ENCODE measurements at places on chromosomes 5 and 9. TPM values are rescaled to one million over a fixed set of nuclear protein-coding genes. Genes with fewer than 3 reads are reported as not detected.

DNA sequence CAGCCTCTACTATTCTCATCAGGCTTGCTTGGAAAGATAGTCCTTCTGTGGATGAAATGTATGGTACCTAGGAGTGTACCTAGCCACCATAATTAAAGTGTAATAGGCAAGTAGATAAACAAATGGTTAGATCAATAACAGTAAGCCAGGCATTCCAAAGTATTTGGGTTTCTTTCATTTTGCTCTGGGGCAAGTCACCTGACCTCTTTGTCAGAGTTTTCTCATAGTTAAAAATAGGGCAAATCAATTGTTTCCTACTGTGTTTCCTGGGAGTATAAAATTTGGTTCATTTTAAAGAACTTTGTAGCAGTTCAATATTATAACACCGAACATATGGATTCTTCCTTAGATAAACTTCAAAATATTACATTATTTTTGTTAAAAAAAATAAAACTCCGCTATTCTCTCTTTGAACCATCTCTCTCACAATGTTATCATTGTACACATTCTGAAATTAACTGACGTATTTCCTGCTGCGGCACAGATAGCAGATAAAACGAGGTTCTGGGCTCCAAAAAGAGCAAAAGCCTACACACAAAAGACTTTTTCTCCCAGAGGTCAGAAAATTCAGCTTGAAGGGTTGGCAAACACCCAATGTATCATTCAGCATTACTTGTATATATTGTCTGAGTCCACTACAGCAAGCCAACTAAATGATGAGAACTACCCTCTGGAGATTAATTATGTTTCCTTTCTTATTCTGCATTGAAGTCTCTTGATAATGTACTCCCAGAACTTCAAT, 267.9 kb downstream of the COX7C start:
- DNase-seq = no peak

Gene KIF24
- total RNA-seq = 0.74 TPM

DNA sequence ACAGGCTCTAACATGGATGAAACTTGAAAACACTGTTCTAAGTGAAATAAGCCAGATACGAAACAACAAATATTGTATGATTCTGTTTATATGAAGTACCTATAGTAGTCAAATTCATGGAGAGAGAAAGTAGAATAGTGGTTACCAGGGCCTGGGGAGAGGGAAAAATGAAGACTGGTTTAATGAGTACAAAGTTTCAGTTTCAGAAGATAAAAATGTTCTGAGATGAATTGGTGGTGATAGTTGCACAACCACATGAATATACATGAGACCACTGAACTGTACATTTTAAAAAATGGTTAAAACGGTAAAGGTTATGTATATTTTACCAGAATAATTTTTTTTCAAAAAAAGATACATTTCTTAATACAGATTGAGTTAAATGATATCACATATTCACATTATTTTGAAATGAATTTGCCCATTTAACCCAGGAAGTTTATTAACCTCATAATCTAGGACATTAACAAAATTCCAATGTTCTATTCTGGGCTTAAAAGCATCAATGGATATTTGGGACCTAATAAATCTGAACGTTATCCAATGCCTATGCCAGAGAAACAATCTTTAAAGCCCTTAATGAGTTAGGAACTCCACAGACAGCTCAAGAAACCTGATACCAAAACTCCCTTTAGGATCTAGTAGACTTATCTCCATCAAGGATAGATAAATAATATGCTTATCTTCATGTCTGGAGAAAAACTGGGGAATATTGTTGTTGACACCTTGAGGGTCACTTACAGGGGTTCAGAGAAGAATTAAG, 521.3 kb downstream of the EFNA5 start:
- DNase-seq = no peak

Gene SPACA9
- total RNA-seq = 2.7 TPM

GRCh38 chr5:5046680-5047502, 93.2 kb upstream of the ADAMTS16 start:
- DNase-seq = no peak

- no peak for DNase-seq
Observed at GRCh38 chr9:20854444-20854843, 170.4 kb downstream of the FOCAD start.

DNA sequence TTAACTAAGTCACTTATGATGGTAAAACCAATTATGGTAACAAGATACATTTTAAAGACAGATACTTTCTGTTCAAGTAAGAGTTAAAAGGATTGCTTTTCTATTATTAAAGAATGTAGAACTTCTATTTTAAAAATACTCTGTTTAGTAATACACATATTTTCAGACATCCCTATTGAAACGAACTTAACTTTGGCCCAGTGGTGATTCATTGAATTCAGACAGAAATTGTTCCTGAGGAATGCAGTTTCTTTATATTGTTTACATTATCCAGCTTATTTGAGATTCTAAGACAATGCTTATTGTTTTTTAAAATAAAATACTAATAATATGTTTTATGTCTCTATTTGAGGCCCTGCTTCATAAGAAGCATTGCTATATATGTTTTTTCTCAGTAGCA, 816.4 kb downstream of the SEMA5A start:
- DNase-seq = no peak

DNA sequence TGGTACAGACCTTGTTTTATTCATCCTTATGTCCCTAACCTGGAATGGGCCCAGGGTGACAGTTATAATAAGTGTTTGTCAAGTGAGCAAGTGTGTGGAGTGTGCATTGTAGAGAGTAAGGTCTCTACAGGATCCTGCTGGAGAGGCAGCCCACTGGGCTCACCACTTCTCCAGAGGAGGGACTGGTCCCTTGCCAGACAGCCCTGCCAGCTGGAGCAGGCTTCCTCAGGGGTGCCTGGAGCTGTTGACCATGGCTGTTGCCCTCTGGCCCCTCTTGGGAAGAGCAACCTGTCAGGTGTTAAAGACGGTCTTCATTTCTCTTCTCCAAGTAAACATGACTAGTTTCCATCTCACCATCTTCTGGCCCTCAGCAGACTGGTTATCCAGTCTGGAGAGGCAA, 20.0 kb downstream of the IRF1 start:
- DNase-seq = peak; percentile 48

Gene DRD1
- 0.29 TPM for total RNA-seq

GRCh38 chr5:73232266-73233041, 59.5 kb downstream of the TMEM174 start:
- DNase-seq = no peak

Gene SPATA31C1
- not detected for total RNA-seq

Gene PLAC8L1
- not detected for total RNA-seq

Gene FSTL4
- total RNA-seq = 0.46 TPM

- DNase-seq = no peak
Observed at GRCh38 chr9:132260846-132261245, 93.9 kb downstream of the SETX start.

GRCh38 chr5:90921418-90921973, 362.9 kb downstream of the ADGRV1 start:
- no peak for DNase-seq

Gene ELOVL7
- 2.7 TPM for total RNA-seq

DNA sequence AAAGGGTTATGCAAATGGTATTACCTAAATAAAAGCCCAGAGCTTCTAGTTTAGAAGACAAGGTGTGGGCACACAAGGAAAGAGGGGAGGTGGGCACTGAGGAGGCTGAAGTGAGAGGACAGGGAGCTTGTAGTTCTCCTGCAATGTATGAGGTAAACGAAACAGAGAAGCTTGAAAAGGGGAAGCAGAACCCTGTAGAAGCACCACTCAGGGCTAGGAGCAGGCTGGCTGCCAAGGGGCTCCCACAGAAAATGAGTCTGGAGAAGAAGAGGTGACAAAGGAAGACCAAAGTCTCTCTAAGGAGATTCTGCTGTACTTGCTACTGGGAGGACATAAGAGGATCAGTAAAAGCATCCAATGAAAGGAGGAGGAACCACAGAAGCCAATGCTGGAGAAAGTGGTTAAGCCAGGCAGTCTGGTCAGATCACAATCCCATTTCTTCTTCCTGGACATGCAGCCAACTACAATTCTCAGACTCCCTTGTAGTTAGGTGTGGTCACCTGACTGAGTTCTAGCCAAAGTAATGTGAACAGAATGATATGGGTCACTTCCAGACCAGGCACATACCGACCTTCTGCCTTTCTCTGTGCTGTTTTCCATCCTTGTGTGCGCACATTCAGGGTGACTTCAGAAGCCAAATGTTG, 174.5 kb upstream of the MAP3K1 start:
- peak; percentile 80 for DNase-seq

Gene LIX1
- not detected for total RNA-seq

DNA sequence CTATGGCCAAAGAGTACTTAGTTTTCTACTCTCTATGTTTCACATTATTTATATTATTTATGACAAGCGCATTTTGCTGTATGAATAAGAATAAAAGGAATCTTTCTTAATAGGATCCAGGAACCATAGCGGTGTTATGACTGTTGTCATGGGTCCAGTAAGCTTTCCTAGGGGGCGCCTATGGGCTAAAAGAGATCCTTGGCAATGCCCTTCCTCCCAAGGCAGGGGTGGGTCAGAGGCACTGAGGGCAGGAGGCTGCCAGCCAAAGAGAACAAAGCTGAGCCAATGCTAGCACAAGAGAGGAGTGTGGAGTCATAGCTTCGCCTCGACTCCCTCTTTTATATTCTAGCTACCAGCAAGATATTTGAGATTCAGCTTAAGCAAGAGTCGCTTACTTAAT, 98.4 kb upstream of the GNAQ start:
- DNase-seq = peak; percentile 85

Gene LYSMD3
- 20.7 TPM for total RNA-seq

Gene ESM1
- total RNA-seq = not detected

Gene ANGPTL2
- 45.7 TPM for total RNA-seq

- DNase-seq = peak; percentile 89
Observed at GRCh38 chr9:109328978-109329637, 8.2 kb upstream of the EPB41L4B start.

GRCh38 chr9:35956651-35957050, 1.3 kb downstream of the OR2S2 start:
- DNase-seq = no peak

Gene GKAP1
- 11.9 TPM for total RNA-seq

DNA sequence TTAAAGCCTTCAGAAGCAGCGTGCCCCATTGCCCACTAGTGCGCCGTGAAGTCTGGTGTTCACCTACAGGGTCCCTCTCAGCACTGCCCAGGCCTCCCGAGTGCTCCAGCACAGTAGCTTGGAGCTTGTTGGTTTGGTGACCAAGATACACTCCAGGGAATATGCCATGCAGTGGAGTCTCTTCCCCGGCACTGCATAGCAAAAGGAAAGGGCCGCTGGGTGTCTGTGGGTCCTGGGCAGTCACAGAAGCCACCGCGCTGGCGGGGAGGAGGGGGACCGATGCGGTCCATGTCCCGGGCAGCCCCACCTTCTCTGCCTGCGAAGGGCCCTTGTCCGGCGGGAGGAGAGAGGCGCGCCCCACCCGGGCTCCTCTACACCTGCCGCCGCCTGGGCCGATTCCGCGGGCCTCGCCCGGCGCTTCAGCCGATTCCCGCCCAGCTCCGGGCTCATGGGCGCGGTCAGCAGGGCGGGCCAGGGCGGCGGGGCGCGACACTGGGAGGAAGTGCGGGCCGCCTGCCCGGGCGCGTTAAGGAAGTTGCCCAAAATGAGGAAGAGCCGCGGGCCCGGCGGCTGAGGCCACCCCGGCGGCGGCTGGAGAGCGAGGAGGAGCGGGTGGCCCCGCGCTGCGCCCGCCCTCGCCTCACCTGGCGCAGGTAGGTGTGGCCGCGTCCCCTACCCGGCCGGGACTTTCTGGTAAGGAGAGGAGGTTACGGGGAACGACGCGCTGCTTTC, at the start of gene SYK:
TSS of gene SYK (plus strand) at position 579 of the 732 bp plus-strand sequence. CDS start 42,080 bp downstream, outside the sequence.
- DNase-seq = peak; percentile 92

DNA sequence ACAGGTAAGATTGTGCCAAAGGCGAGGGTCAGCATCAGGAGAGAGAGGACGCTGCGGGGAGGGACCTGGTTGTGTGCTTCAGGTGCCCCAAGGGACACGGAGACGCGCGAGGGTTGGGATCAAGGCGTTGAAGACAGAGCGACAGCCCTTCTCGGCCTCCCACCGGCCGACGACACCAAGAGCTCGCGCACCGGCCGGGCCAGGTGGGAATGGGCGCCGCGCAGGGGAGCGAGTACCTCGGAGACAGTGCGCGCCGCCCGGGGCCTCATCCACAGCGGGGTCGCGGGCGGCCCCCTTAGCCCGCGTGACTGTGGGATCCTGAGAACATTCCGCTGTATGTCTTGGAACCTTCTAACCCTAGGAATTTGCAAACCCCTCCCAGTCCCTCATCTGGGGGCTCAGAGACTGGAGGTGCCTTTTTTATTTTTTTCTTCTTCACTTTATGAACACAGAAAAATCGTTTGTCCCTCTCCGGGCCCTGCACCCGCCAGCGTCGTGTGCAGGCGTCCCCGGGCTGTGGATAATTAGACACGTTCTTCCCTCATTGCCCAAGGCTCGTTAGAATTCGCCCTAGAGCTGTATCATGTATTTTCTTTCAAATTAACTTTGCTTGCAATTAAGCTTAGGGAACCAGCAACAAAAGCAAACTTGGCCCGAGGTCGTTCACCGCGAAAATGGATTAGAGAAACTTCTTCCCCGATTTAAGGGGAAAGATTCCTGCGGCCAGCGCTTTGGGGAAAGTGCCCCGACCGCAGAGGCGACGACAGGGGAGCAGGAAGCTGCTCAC, 4.8 kb downstream of the FOXE1 start:
- no peak for DNase-seq

Gene ATOSB
- total RNA-seq = 21.6 TPM

GRCh38 chr9:123326662-123327093, 29.3 kb upstream of the CRB2 start:
- DNase-seq = no peak

Gene PDZD2
- 4.9 TPM for total RNA-seq

- DNase-seq = no peak
Observed at GRCh38 chr5:14547666-14548065, 33.9 kb upstream of the OTULINL start.

GRCh38 chr5:68803881-68804319, 289.9 kb upstream of the SLC30A5 start:
- no peak for DNase-seq

Data from posterior vena cava (tissue), 2 donors.